ENCODE measurements at places on chromosomes 1 and 21. TPM values are rescaled to one million over a fixed set of nuclear protein-coding genes. Genes with fewer than 3 reads are reported as not detected.

GRCh38 chr1:185804206-185804605, 70.0 kb downstream of the HMCN1 start:
- DNase-seq, result no peak

- no peak for DNase-seq
Observed at GRCh38 chr1:105138458-105138893, 1388.8 kb downstream of the AMY1C start.

GRCh38 chr1:95953015-95953414, 719.0 kb downstream of the RWDD3 start:
- DNase-seq, result no peak

DNA sequence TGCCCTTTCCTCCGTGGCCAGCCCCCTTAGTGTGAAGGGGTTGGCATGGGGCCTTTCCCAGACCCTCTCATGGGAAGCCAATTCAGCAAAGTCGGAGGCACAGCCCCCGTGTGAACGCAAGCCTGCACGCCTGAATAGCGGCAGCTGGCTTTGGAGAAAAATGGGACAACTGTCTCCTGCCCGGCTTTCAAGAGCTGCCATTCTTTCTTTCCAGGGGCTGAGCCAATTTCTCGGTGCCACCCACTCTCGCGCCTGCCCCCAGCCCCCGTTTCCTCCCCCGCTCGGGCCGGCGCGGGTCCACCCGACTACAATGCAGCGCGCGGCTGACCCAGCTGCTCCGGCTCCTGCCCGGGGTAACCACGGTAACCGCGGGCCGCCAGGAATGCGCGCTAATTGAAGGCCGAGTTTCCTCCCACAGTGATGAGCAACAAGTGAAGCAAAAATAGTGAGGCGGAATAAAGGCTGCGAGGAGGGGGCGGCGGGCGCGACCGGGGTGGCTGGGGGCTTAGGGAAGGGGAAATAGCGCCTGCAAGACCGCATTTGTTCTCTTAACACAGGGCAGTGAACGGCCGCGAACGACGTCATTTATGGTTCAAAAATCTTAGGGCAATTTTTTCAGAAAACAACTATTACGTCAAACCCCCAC, 27.8 kb downstream of the ILDR2 start:
- no peak for DNase-seq

DNA sequence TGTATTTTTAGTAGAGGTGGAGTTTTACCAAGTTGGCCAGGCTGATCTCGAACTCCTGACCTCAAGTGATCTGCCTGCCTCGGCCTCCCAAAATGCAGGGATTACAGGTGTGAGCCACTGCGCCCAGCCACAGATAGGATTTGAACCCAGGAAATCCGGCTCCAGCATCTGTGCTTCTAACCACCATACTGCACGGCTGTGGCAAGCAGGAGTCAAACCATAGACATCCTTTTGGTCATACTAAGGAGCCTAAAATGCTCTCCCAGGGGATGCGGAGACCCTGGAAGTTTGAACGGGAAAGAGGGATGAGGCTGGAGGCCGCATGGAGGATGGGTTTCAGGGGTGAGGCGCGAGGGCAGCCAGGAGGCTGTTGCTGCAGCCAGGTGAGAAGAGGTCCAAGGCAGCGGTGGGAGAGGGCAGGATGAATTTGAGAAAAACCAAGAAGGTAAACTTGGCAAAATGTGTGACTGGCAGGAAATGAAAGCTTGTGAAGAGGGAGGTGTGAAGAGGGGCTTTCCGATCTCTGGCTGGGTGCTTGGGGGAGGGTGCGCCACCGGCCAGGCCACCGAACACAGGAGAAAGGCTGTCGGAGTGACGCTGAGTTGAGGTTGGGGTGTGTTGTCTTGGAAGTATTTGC, 24.0 kb upstream of the CDK18 start:
- no peak for DNase-seq

DNA sequence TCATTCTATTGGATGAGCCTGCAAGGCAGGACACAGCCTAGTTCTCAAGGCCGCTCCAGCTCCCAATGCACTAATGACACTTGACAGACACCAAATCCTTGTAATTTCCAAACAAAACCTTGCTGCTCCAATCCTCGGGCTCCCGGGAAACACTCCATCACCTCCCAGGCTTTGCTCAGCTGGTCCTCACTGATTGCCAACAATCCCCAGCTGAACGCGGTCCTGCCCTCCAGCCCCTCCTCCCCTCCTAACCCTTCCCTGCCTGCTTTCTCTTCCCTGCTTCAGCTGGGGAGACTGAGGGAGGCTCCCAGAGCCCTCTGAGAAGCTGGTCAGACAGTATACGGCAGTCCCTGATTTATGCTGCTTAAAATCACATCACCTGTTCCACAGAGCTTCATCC, 114.4 kb upstream of the TNR start:
- DNase-seq, result no peak

- no peak for DNase-seq
Observed at GRCh38 chr1:233355841-233356704, 28.5 kb downstream of the MAP3K21 start.

- DNase-seq, result no peak
Observed at GRCh38 chr21:44590311-44590721, 2.0 kb downstream of the KRTAP10-6 start.

GRCh38 chr1:67261680-67262079, 46.0 kb upstream of the IL12RB2 start:
- no peak for DNase-seq

DNA sequence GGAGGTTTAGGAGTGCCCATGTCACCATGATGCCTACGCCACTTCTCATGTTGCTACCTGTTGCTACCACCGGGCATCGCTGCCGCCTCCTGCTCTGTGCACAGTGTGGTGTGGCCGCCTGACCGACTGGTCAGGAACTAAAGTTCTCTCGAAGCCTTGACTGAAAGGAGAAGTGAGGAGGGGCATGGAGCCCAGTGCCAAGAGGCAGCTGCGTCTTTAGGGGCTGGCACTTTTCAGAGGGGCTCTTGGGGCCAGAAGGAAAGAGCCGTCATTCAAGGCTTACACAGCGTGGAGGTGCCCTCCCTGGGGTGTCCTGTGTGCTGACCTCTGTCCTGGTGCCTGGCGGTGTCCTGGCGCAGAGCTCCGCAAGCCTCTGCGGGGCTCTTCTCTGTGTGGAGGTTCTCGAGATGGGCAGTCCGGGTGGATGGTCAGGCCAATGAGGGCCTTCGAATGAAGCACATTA, 57.2 kb downstream of the ADARB1 start:
- DNase-seq, result no peak

DNA sequence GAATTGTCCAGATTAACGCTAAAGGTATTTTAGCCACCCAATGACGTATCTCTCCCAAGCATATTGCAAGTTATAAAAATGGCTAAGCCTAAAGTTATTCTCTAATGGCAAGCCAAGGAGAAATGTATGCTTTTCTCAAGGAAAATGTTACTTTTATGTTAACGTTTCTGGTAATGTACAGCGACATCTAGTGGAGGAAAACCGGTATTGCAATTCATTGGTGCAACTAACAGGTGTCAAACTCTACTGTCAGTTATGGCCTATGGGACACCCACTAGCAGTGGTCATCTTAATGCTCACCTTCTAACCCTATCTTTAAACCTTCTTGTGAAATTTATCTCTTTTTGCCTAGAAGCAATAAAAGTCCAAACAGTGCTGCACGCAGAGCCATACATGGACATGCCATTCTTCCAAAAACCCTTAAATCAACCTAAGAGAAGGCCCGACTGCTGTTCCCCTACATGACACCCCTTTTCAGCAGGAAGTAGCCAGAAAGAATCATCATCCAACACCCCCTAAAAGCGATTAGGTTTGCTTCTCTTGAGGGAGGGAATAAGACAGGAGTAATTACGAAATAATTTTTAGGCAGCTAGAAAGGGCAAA, 68.7 kb upstream of the LRIF1 start:
- no peak for DNase-seq

GRCh38 chr1:92599184-92599583, 112.5 kb upstream of the GFI1 start:
- peak; percentile 1 for DNase-seq

- no peak for DNase-seq
Observed at GRCh38 chr1:90313778-90314177, 318.9 kb downstream of the ZNF326 start.

DNA sequence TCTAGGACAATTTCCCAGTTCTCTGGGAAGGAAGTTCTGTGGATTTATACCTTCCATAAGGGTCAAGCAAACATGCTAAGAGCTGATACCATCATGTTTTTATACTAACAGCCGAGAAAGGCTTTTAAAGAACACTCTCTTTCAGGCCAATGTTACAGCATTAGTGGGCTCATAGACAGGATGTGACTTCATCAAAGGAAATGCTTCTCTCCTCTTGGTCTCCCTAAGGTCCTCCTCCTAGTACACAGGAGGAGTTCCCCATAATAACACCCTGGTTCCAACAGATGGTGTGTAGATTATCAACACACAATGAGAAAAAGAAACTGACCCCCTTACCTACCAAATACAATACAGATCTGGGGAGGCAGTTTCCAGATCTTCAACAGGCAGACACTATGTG, 26.7 kb upstream of the GLIS1 start:
- no peak for DNase-seq

DNA sequence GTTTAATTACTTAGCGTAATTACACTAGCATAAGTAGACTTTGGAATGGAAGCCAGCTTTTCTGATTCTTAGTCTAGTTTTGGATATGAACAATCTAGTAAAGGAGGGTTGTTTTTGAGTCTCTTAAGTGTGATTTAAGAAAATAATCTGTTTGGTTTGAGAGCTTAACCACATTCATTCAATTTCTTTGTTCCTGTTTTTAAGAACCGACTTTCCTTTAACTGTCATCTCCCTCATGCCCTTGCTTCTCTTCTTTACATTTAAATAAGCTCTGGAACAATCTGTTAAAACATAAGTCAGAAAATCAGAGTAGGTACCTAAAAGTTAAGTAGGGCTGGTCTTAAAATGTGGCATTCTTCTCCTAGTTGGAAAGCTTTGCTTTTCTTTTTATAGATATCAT, 27.7 kb downstream of the CDC42 start:
- DNase-seq, result no peak

- no peak for DNase-seq
Observed at GRCh38 chr1:161073474-161074121, 3.9 kb upstream of the ARHGAP30 start.

DNA sequence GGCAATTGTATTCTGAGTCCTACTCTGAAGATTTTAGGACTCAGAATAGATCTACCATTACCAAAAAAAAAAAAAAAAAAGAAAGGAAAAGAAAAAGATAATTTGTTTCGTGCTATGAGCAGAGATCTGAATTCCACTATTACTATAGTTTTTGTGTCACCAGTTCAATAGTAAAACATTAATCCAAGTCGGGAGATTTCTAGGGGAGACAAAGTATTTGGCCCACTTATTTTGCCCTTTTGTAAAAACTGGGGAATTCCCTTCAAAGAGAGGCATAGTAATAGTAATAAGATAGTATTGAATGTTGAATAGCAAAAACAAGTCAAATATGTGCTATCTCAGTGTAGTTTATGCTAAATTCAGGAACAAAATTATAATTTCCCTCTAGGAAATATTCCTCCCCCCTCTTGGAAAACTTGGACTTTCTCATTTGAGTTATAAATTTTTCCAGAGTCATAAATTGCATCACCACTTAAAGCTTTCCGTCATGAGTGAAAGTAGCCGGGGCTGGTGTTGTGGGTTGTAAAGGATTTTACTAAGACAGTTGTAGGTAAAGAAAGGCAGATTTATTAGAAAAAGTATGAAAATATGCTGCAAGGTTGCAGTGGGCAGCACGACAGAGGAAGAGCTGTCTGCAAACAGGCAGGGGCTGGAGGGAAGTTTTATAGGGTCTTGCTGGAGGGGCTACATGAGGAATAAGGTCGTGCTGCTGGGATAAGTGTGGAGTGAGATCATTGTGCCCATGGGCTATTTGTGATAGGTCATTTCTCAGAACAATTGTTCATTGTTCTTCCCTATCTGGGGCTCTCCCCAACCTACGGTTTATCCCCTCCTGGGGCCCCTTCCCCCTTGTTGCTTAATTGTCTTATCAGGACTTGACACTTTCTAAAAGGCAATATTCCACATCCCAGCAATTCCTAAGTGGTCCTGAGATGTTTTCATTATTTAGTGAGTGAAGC, 1009.9 kb downstream of the PLA2G4A start:
- DNase-seq, result no peak

DNA sequence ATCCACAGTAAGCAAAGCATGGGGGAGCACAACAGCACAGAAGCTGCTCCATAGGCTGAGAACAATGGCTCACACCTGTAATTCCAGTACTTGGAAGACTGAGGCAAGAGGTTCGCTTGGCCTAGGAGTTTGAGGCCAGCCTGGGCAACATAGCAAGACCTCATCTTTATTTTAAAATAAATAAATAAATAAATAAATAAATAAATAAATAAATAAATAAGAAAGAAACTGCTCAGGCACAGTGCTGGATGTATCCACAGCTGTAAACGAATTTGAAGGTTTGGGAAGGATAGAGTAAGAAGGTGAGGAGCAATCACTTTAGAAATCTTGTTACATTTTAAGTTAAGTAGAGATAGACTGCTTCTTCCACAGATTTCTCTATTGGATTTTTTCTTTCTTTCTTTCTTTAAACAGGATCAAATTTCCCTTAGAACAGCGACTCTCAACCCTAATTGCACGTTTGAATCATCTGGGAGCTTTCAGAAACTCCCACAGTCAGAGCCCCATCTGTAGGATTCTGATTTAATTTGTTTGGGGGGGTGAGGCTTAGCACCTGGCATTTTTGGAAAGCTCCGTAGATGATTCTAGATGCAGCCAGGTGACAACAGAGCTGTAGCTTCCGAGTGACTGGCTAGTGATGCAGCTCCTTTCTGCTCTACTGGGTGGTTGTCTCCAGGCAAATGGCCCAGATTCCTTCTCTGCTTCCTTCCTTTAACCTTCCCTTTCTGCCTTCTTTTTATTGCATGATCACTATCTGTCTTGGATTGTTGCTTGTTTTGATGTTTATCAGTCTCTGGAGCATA, 53.5 kb downstream of the S1PR1 start:
- no peak for DNase-seq

Gene TNFSF4
- 0.35 TPM for total RNA-seq

Gene SPATC1L
- 15.6 TPM for total RNA-seq

Gene PALMD
- not detected for total RNA-seq

Gene KRTAP21-2
- not detected for total RNA-seq

Gene HPCAL4
- 0.07 TPM for total RNA-seq

Gene C1orf115
- total RNA-seq, result 5.5 TPM

Gene CD53
- not detected for total RNA-seq

Gene DNAJC6
- 6.9 TPM for total RNA-seq

Gene ACTL8
- not detected for total RNA-seq

Gene CNR2
- total RNA-seq, result not detected

Gene PLA2G2C
- total RNA-seq, result not detected

Gene CAPN9
- total RNA-seq, result not detected

Data from epithelial cell of proximal tubule (primary cell).